ENCODE measurements at places on chromosomes 12 and 14.

DNA sequence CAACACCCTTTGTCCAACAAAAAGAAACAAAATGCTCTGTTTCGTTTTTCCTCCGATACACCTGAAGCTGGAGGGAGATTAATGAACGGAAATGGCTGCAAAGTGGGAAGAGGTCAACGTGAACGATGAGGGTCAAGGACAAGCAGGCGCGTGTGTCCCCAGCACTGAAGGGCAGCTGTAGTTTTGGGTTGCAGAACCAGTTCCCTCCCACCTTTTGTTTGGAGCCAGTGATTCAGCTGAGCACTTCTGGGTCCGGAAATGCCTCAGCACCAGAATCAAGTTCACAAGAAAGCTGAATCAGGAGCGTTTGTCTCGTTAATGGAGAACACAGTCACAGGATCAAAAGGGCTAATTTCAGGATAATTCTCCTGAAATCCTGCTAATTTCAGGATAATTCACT lies 51.1 kb upstream of the PWP1 start:
- no peak for DNase-seq

DNA sequence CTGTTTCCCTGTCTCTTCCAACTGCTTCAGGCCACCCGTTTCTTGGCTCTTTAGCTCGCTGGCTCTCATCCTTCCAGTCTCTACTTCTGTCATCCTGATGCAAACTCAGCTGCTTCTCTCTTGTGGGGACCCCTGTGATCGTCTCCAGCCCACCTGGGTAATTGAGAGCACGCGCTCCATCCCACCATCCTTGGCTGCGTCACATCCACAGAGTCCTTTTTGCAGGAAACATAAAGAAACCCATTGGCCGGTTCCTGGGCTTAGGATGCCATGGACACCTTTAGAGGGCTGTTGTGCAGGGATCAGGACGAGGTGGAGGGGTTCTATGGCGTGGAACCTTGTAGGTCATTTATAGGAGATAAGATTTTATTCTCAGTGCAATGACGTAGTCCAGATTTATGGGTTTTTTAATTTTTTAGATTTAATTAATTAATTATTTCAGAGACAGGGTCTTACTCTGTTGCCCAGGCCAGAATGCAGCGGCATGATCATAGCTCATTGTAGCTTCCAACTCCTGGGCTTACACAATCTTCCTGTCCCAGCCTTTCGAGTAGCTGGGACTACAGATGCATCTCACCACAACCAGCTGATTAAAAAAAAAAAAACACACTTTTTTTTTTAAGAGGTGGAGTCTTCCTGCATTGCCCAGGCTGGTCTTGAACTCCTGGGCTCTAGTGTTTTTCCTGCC lies 82.6 kb downstream of the CCDC92 start:
- DNase-seq = no peak

DNA sequence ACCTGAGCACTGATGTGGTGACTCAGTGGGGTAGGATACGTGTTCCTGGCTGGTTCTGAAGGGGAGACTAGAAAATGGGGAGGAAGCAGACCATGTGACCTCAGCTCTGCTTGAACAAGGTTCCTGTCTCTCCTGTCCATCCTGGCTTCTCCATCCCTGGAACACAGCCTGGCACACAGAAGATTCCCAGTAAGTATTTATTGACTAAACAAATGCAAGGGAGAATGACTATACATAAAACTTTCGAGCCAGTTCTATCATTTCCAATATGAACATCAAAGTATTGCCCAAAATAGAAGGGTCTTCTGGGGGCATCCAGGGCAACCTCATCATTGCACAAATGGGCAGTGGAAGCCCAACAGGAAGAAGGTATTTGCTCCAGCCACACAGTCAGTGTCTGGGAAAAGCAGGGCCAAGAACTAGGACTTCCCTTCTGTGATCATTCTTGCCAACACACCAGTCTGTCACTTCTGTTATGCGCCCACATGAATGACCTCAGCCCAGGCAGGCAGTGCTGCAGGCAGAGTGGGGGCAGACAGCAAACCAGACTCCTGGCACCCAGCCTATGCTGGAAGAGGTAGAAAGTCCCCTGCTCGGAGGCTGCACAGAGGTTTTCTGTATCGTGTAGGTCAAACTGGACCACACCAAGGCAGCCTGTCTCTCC lies 5.6 kb upstream of the SERPINA9 start:
- DNase-seq = peak; percentile 46

DNA sequence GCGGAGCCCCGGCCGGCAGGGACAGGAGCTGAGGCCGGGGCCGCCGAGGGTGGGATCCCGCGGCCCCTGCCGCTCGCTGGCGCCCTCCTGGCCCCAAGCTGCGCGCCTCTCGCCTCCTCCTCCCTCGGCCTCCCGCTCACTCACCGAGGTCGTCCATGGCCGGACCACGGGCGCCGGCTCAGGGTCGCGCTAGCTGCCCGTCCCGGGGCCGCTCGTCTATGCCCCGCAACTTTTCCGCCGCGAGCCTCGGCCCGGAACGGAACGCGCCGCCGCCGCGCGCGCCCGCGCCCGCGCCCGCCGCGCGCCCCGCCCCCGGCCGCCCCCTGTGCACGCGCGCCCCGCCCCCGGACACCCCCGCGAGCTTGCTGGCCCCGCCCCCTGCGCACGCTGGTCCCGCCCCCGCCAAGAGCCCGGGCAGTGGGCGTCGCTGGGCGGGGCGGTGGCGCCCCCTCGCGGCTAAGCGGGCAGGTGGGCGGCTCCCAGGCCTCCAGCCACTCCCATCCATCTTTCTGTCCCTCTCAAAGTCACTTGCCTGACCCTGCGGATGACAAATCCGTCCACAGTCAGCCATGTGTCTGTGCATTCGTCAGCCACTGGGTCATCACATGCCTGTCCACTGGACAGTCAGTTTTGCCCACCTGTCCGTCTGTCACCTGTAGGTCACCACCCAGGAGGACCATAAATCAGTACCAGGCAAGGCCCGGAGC lies at the start of gene PXN:
Gene PXN (minus strand): TSS at position 258 of the 707 bp plus-strand sequence. CDS start 101 bp downstream, at position 157.
- DNase-seq = peak; percentile 75

DNA sequence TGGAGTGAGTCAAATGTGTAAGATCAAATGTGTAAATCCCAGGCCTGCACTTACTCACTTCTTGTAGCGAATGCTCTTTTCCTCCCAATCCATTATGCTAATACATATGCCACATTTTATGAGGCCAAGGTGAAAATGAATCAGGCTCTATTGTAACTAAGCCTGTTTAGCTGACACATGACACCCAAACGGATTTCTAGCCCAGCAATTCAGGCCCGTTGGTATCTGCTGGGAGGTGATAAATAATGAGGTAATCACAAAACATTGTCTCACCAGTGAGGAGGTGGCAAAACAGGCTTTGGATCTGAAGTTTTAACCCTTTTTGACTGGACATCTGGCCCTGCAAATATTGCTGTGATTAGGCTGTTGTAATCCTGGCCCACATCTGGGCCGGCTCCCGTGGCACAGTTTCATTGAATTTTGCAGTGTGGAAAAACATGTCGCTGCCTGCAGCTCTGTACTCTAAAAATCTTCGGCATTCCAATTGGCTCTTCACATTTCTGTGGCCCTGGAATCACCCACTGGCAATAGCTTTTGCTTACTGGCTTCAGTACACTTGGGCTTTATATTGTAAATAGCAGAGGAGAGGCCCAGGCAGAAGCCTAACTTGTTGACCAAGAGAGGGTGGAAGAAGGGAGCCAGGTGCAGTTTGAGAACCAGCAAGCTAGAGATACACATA lies 106.1 kb downstream of the PAX9 start:
- DNase-seq = peak; percentile 27

GRCh38 chr14:24948261-24948847 lies 101.6 kb downstream of the STXBP6 start:
- DNase-seq = no peak

- no peak for DNase-seq
Observed at GRCh38 chr14:55867719-55868118, 250.5 kb upstream of the PELI2 start.

- DNase-seq = no peak
Observed at GRCh38 chr14:102870246-102870645, 52.2 kb upstream of the AMN start.

DNA sequence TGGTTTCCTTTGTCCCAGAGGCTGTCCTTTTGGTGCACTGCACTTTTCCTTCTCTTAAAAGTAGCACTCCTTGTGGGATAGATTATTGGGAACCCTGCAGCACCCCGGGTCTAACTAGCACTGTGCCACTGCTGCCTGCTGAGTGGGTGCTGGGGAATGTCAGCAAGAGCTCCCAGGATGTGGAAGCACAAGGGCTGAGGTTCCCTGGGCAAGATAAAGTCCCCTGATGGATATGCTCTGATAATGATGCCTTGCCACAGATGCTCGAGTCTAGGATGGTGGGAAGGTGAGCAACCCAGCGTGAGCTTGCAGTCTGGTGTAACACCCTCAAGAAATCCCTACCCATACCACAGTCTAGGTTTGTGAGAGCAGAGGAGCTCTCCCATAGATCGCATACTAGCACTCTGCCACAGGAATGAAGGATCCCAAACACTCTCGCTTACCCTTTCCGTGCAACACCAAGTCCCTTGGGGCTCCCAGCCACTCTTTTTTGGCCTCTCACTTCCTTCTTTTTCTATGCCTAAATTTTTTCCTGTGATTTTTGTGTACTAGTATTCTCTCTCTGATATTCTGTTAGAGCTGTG lies 32.6 kb downstream of the USP15 start:
- DNase-seq = no peak

DNA sequence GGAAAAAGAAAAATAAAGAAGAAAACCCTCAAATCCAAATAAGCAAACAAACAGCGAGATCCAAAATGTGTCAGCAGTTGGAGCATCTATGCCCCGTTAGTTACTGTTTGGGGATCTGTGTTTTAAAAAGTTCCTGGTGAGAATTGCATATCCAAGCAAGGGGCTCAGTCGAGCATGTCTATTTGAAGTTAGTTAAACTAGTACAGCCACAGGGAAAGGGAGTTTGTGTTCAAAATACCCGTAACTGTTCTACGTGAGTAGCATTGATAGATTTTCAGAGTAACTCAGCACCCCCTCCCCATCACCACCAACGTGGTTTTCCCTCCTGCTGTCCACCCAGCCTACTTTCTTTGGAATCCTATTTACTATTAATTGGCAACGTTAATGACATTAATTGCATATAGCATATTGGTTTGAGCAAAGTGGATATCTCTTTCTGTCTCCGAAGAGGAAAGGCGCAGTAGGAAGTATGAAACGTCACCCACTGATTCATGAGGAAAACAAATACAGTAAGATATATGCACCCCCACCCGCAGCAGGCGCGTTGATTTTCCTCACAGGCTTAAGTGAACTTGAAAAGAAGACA lies 1.5 kb downstream of the NPAS3 start:
- peak; percentile 6 for DNase-seq

GRCh38 chr12:560691-561390 lies 101.1 kb downstream of the B4GALNT3 start:
- DNase-seq = no peak

- DNase-seq = no peak
Observed at GRCh38 chr14:65847075-65847847, 434.7 kb downstream of the FUT8 start.

GRCh38 chr14:103775506-103775905 lies 59.9 kb downstream of the ZFYVE21 start:
- no peak for DNase-seq

GRCh38 chr14:36467332-36467731 lies 52.7 kb downstream of the NKX2-1 start:
- no peak for DNase-seq

DNA sequence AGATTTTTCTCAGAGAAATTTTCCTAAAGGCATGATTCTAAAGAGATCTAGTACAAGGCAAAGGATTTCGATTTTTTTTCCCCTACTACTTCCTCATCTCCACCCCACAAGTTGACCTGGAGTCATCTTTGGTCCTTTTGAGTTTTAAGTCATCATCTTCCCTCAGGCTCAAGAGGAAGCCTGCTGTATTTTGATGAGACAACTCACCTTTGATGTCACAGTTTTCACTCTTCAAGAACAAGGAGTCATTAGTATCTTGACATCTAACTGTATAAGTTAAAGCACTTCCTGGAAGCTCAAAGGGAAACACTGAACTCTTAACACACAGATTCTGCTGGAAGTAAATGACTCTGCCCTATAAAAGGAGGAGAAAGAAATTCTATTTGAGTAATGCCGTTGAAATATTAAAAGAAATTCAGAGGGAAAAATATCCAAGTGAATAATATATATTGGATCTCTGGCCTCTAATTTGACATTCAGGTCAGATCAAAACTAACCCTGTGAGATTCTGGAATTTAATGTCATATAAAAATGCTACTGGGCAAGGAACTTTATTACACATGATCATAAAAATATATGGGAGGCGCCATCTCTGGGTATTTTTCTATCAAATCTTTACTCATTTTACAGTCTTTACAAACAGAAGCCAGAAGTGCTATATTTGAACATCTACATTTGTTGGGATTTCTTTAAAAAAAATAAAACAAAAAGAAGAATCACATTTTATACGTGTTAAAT lies 435.0 kb downstream of the NRXN3 start:
- DNase-seq = no peak

GRCh38 chr14:75260025-75260763 lies 18.4 kb upstream of the FOS start:
- peak; percentile 36 for DNase-seq

DNA sequence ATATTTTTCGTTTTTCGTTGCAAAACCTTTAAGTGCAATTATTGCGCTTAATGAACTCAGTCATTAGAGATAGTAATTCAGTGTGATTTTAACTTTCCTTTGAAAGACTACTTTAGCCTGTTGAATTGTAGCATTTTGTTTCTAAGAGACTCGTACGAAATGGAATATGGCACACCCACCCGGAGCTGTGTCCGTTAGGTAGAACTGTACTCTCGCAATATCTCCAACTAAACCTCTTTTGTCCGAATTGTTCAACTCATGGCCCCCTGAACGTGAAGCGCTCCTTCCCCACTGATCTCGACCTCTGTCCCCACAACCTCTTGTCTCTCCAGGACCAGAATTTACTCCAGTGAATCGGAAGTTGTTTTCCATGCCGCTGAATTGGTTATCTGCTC lies 800 bp downstream of the PCNX4 start:
- peak; percentile 44 for DNase-seq

DNA sequence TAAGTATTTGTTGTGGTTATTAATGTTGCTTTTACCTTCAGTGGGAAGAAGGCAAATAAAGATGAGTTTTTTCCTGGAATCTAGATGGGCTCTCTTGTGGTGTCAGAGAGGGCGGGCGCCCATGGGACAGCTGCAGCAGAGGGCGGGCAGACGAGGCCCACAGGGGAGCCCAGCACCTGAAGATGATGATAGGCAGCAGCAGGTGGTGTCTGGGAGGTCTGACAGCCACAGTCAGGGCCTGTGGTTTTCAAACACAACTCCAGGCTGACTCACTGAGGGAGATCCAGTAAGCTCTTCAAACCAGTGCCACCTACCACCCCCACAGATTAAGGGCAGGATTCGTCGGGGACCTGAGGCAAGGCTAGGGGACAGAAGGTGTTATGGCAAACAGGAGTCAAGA lies 42.8 kb downstream of the NKX2-1 start:
- no peak for DNase-seq

- DNase-seq = no peak
Observed at GRCh38 chr14:69473260-69473659, 11.3 kb upstream of the PLEKHD1 start.

GRCh38 chr12:12327802-12328201 lies 22.2 kb downstream of the MANSC1 start:
- peak; percentile 72 for DNase-seq

DNA sequence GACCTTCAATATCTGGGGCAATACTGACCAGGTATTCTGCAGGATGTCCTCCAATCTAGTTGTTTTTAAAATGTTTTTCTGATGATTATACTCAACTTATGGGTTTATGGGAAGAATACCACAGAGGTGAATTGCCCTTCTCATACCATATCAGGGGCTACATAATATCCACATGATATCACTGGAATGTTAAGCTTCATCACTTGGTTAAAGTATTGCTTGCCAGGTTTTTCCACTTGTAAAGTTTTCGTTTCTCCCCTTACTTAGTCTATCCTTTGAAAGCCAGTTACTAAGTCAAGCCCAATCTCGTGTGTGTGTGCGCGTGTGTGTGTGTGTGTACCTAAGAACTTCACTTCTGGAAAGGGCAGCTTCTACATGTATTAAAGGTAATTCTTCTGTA lies 980.9 kb upstream of the FBXO33 start:
- DNase-seq = no peak

Measured in AG10803 (cell line).